Mesothelial cell of epicardium (in vitro differentiated cells): ENCODE measurements at places on chromosomes 1 and 21.

DNA sequence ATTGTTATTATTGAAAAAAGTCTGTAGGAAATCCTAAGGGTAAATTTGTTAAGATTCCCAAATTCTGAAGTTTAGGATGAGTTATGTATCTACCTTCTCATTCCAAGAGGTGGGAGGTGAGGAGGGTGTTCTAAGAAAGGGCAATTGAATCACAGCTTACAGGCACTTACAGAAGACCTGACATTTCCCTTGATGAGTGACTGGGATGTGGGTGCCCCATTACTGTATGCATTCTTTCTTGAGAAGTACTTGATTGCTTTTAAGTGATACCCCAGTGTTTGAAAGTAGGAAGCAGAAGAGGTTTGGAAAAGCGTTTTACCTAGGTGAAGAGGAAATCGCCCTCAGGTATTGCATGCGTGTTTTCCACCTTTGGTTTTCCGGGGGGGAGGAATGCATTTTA is 87.0 kb upstream of the ADAR start:
- DNase-seq = no peak
- H3K36me3 ChIP-seq = no peaks in the 10 kb centered on the region
- peaks cover 52% of the 10 kb centered on the region for H3K27me3 ChIP-seq
- H3K4me3 ChIP-seq = no peak overlapping the region

- peaks cover 18% of the 10 kb centered on the region for H3K4me1 ChIP-seq
- no peaks in the 10 kb centered on the region for H3K36me3 ChIP-seq
- H3K4me3 ChIP-seq = no peak overlapping the region
- no peak for DNase-seq
- H3K27ac ChIP-seq = no peak overlapping the region
- H3K27me3 ChIP-seq = no peaks in the 10 kb centered on the region
These were observed 10.4 kb downstream of the STYXL2 start for GRCh38 chr1:167104256-167104633.

DNA sequence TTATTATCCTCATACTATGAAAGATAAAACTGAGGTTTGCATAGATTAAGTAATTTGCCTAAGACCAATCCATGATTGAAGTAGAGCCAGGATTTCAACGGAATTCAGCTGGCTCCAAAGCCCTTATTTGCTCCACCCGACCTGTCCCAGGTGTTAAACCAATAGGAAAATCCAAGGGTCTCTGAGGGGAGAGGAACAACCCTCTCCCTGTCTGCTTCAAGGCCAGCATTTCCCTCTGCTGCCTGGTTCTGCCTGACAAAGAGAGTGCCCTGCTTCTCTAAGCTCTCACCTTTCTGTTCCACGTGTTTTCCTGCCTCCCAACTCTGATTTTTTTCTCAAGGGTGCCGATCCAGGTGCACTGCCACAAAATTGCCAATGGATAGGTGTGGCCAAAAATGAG is 127.4 kb downstream of the UBE2U start:
- H3K27me3 ChIP-seq = no peaks in the 10 kb centered on the region
- DNase-seq = no peak
- peaks cover 3% of the 10 kb centered on the region for H3K4me1 ChIP-seq
- H3K4me3 ChIP-seq = no peak overlapping the region

GRCh38 chr1:232227306-232227705 is 402.6 kb downstream of the SIPA1L2 start:
- H3K36me3 ChIP-seq = no peaks in the 10 kb centered on the region
- no peak for DNase-seq
- no peak overlapping the region for H3K27ac ChIP-seq
- H3K4me3 ChIP-seq = no peak overlapping the region
- H3K4me1 ChIP-seq = peaks cover 20% of the 10 kb centered on the region
- peaks cover 3% of the 10 kb centered on the region for H3K27me3 ChIP-seq

GRCh38 chr1:195306281-195306680 is 1302.0 kb downstream of the KCNT2 start:
- no peak for DNase-seq
- no peaks in the 10 kb centered on the region for H3K36me3 ChIP-seq
- no peaks in the 10 kb centered on the region for H3K27me3 ChIP-seq

DNA sequence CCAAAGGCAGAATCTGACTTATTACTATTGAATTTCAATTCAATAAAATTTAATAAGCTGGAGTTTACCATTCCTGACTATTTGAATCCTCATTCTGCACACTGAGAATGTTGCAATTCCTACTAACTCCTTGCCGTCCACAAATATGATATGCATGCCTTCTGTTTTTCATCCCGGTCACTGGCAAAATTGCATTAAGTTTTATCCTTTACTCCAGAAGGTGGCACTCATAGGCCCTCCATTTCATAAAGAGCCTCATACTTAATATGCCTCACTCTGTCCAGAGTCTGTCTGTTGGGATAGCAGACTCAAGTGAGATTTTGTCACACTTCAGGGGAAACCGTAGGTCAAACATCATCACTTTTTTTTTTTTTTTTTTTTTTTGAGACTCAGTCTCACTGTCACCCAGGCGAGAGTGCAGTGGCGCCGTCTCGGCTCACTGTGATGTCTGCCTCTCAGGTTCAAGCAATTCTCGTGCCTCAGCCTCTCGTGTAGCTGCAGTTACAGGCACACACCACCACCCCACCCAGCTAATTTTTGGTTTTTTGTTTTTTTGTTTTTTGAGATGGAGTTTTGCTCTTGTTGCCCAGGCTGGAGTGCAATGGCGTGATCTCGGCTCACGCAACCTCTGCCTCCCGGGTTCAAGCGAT is 27.3 kb downstream of the F11R start:
- no peaks in the 10 kb centered on the region for H3K27me3 ChIP-seq
- no peak for DNase-seq
- no peak overlapping the region for H3K4me3 ChIP-seq
- H3K4me1 ChIP-seq = peaks cover 16% of the 10 kb centered on the region
- H3K27ac ChIP-seq = peak overlapping the region; percentile 30

DNA sequence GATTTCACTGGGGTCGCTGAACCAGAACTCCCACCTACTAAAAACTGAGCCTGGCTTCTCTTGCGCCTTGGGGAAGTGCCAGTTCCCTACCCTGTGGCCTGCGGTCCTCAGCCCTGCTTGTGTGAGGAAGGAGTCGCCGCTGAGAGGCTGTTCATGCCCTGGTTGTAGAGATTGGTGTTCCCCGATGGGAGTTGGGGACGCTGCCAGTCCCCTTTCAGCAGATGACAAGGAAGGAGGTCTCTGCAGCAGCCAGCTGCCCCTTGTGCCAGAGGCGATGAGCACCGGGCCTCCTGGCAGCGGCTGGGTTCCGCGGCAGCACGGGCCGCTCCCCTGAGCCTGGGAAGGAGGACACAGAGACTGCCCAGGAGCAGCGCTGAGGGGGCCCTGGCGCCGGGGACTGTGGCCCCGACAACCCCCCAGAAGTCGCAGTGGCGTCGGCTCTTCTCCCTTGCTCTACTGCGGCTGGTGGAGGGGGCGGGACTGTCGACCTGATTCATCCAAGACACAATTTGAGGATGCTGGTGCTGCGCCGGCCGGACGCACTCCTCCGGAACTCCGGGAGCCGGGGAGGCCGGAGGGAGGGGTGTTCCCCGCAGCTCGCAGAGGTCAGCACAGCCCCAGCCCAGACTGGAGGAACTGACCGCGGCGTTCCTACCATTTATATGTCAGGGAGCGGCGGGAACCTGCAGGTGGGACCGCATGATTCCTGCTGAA is 12.0 kb upstream of the ADORA3 start:
- no peak overlapping the region for H3K4me3 ChIP-seq
- H3K36me3 ChIP-seq = no peaks in the 10 kb centered on the region
- no peak overlapping the region for H3K27ac ChIP-seq

- H3K36me3 ChIP-seq = no peaks in the 10 kb centered on the region
- H3K4me3 ChIP-seq = no peak overlapping the region
- H3K27ac ChIP-seq = peak overlapping the region; percentile 69
- peaks cover 24% of the 10 kb centered on the region for H3K4me1 ChIP-seq
- peaks cover 5% of the 10 kb centered on the region for H3K27me3 ChIP-seq
These were observed 302.0 kb downstream of the DUSP10 start for GRCh38 chr1:221439747-221440501.

GRCh38 chr21:17613242-17613676 is 558 bp upstream of the BTG3 start:
- peaks cover 28% of the 10 kb centered on the region for H3K4me1 ChIP-seq
- no peak for DNase-seq
- peaks cover 6% of the 10 kb centered on the region for H3K36me3 ChIP-seq
- H3K27ac ChIP-seq = peak overlapping the region; percentile 92

- H3K36me3 ChIP-seq = no peaks in the 10 kb centered on the region
- no peaks in the 10 kb centered on the region for H3K4me1 ChIP-seq
- DNase-seq = no peak
These were observed 249.3 kb downstream of the TNR start for GRCh38 chr1:175494011-175494554.

GRCh38 chr1:225835856-225836255 is 25.9 kb downstream of the EPHX1 start:
- no peak for DNase-seq
- no peaks in the 10 kb centered on the region for H3K4me1 ChIP-seq
- no peaks in the 10 kb centered on the region for H3K27me3 ChIP-seq

DNA sequence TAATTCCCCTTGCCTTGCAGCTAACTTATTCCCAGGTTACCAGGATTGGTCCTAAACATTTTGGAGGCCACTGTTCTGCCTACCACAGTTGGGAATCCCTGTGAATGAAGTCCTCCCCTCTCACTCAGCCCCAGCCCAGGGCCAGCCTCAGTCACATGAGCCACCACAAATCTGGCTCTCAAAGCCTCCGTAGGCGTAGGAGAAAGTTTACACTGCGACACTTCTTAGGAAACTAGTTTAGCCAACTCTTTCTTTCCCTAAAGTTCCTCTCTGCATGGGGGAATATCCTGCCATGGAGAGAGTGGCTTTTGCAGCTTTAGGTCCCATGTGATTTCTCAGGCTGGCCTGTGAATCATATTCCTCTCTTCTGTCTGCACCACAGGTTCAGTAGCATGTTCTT is 45.7 kb upstream of the ETV3 start:
- peaks cover 3% of the 10 kb centered on the region for H3K4me1 ChIP-seq
- H3K4me3 ChIP-seq = no peak overlapping the region
- no peaks in the 10 kb centered on the region for H3K27me3 ChIP-seq
- no peaks in the 10 kb centered on the region for H3K36me3 ChIP-seq
- DNase-seq = no peak
- H3K27ac ChIP-seq = no peak overlapping the region

DNA sequence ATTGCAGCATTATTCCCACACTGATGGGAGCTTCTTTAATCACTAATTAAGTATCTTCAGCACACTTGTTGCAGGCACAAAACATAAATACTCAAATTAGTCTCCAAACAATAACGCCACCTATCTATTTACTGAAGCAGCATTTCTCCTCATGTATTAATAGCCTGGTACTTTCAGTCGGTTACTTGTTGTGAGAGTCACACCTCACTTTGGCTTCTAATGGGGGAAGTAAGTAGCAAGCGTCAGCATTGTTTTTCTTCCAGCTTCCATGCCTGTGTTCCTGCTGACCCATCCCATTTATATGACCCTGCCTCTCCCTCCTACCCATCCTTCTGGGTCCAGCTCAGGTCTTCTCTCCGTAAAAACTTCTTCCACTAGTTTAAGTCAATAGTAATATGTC is 31.9 kb upstream of the DENND1B start:
- no peaks in the 10 kb centered on the region for H3K27me3 ChIP-seq
- no peak overlapping the region for H3K4me3 ChIP-seq
- no peaks in the 10 kb centered on the region for H3K36me3 ChIP-seq
- peaks cover 6% of the 10 kb centered on the region for H3K4me1 ChIP-seq

DNA sequence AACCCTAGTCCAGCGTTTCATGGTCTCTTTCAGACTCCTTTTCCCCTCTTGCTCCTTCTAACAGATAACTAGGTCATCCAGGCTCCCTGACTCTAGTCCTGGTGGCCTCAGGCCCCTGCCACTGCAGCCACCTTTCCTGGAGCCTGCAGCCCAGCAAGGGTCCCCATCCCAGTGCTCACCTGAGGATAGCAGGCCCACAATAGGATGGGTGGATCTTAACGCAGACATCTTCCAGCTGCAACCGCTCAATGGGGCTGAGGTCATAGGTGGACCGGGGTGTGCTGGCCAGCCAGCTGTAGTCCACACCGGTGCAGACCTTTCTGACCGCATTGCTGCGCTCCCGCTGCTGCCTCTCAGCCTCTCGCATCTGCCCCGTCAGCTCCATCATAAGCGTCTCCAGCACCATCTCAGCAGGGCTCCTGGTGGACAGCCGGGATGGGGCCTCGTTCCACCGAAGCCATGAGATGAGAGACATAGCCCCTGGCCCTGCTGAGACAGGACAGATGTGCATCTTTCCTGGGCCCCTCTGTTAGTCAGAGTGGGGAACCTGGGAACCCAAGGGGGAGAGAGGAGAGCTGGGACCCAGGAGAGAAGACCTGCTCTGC is 10.9 kb downstream of the RD3 start:
- no peaks in the 10 kb centered on the region for H3K36me3 ChIP-seq
- H3K4me3 ChIP-seq = no peak overlapping the region
- no peaks in the 10 kb centered on the region for H3K27me3 ChIP-seq

GRCh38 chr1:145824499-145824842 is 471 bp downstream of the POLR3C start:
- DNase-seq = no peak
- H3K4me3 ChIP-seq = peak overlapping the region; percentile 94
- no peaks in the 10 kb centered on the region for H3K27me3 ChIP-seq
- H3K36me3 ChIP-seq = peaks cover 22% of the 10 kb centered on the region
- H3K27ac ChIP-seq = peak overlapping the region; percentile 99
- peaks cover 21% of the 10 kb centered on the region for H3K4me1 ChIP-seq

GRCh38 chr1:228811712-228812305 is 76.5 kb downstream of the RHOU start:
- no peaks in the 10 kb centered on the region for H3K36me3 ChIP-seq
- H3K27me3 ChIP-seq = no peaks in the 10 kb centered on the region
- H3K4me3 ChIP-seq = no peak overlapping the region
- peak overlapping the region; percentile 73 for H3K27ac ChIP-seq
- no peak for DNase-seq

DNA sequence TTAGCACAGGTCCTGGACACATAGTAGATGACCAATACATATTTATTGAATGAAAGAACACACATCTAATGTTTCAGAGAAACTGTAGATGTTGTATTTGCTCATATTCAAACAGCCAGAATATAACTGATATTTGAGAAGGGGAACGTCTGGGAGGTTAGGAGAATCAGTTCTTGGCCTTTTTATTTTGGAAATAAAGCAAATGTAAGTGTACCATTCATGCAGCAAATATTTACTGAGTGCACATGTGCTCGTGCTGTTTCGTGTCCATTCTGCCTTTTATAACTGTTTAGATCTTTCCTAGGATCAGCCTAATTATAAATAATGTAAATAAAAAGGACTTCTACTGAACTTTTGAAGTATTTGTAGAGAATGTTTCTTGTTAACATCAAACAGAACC is 103.8 kb downstream of the GREM2 start:
- no peak overlapping the region for H3K27ac ChIP-seq
- peaks cover 8% of the 10 kb centered on the region for H3K4me1 ChIP-seq
- peaks cover 9% of the 10 kb centered on the region for H3K27me3 ChIP-seq
- H3K36me3 ChIP-seq = no peaks in the 10 kb centered on the region

DNA sequence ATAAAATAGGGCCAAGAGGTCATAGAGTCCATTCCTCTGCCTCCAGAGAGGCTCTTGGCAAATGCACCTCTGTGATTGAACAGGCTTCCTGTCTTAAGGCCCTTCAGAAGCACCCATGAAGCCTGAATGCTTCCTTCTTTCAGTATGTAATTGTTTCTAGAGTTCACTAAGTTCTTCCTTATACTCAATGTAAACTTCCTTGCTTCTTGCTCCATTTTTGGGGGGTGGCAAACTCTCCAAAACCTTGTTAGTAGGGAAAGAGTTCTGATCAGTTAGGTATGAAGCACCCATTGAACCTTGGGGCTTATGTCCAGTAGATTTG is 102.3 kb upstream of the LPGAT1 start:
- no peaks in the 10 kb centered on the region for H3K36me3 ChIP-seq
- no peak overlapping the region for H3K27ac ChIP-seq
- peaks cover 9% of the 10 kb centered on the region for H3K4me1 ChIP-seq
